ENCODE measurements at places on chromosomes 6 and 20. TPM values are rescaled to one million over a fixed set of nuclear protein-coding genes. Genes with fewer than 3 reads are reported as not detected.

The FAM83B gene
- total RNA-seq = not detected

DNA sequence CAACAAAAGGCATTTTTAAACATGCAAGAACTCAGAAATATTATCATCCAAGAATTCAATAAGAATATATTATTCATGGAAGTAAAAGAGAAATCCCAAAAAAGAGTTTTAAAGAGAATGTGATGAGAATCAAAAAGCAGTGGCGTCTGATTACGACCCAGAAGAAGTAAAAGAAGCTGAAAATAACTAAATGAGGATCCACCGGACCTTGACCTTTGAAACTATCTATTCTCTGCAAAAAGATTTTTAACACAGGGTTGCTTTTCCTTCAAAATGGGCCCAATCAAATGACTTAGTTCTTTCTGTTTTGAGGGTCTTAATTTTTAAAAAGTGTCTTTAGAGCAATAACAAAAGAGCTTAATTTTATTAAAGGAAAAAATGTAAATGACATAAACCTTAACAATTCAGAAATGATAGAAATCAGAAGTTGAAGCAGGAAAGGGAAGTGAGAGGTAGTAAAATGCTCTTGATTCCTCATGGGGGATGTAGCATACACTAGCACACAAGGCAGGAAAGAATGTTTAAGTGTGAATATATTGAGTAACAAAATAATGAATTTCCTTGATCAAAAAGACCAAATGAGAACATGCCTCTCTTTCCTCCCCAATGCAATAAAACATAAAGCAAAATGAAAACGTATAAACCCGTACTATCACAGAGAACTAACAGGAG lies 223.1 kb upstream of the PRDM1 start:
- H3K27me3 ChIP-seq = no peaks in the 10 kb centered on the region
- H3K4me3 ChIP-seq = no peak overlapping the region
- DNase-seq = no peak

- H3K27me3 ChIP-seq = no peaks in the 10 kb centered on the region
- DNase-seq = no peak
- no peaks in the 10 kb centered on the region for H3K4me1 ChIP-seq
Measured at GRCh38 chr20:20317195-20317594, 50.7 kb upstream of the INSM1 start.

The PTCRA gene
- total RNA-seq = not detected

The CALHM5 gene
- 2.2 TPM for total RNA-seq

GRCh38 chr6:15911753-15912504 lies 217.0 kb upstream of the MYLIP start:
- H3K4me1 ChIP-seq = no peaks in the 10 kb centered on the region
- no peaks in the 10 kb centered on the region for H3K36me3 ChIP-seq
- DNase-seq = no peak
- H3K27ac ChIP-seq = no peak overlapping the region

GRCh38 chr6:52718550-52718949 lies 44.7 kb downstream of the GSTA2 start:
- no peak overlapping the region for H3K27ac ChIP-seq
- no peaks in the 10 kb centered on the region for H3K4me1 ChIP-seq
- H3K36me3 ChIP-seq = no peaks in the 10 kb centered on the region
- no peaks in the 10 kb centered on the region for H3K27me3 ChIP-seq
- DNase-seq = no peak

The NRSN1 gene
- 0.35 TPM for total RNA-seq

DNA sequence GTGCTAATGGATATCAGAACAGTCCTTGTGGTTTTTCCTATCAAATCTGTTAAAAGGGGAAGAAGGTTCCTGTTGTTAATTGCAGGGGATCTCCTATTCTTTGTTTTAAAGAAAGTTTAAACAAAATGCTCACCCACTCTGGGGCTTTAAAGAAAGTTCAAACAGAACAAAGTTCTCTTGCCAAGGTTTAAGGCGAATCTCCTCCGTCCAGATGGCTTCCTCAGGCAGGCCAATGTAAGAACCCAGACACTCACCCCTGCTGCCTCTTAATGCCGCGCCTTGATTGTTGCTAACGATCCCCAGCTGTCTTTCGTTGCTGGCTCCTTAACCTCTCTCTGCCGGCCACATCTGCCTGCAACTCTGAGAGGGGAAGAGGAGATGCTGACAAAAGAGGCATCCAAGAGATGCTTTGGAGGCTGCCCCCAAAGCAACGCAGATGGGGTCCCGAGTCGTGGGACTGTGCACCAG lies 235.0 kb upstream of the PRDM1 start:
- peak; percentile 22 for DNase-seq
- H3K4me1 ChIP-seq = no peaks in the 10 kb centered on the region
- no peaks in the 10 kb centered on the region for H3K36me3 ChIP-seq

The TMEM200A gene
- 20.9 TPM for total RNA-seq

The PRL gene
- not detected for total RNA-seq

The C6orf141 gene
- 18.1 TPM for total RNA-seq

GRCh38 chr6:42227173-42227850 lies 9.7 kb upstream of the MRPS10 start:
- H3K27me3 ChIP-seq = no peaks in the 10 kb centered on the region
- no peaks in the 10 kb centered on the region for H3K36me3 ChIP-seq
- no peaks in the 10 kb centered on the region for H3K4me1 ChIP-seq
